Body of pancreas (tissue), 4 donors: ENCODE measurements at places on chromosomes 7 and 10. TPM values are rescaled to one million over a fixed set of nuclear protein-coding genes. Genes with fewer than 3 reads are reported as not detected.
A peak's percentile ranks its signal among the peaks of the same experiment; 100 is the strongest.

GRCh38 chr7:142880876-142881505 is 4.6 kb downstream of the TRPV6 start:
- peak; percentile 48 for DNase-seq
- H3K27me3 ChIP-seq: no peaks in the 10 kb centered on the region
- peaks cover 2% of the 10 kb centered on the region for H3K36me3 ChIP-seq
- H3K4me1 ChIP-seq: peaks cover 14% of the 10 kb centered on the region

GRCh38 chr7:87032604-87033339 is 26.7 kb downstream of the ELAPOR2 start:
- no peak overlapping the region for H3K4me3 ChIP-seq
- no peaks in the 10 kb centered on the region for H3K36me3 ChIP-seq
- H3K4me1 ChIP-seq: no peaks in the 10 kb centered on the region
- no peak for DNase-seq

GIMAP2 gene
- total RNA-seq: 3.9 TPM

DNA sequence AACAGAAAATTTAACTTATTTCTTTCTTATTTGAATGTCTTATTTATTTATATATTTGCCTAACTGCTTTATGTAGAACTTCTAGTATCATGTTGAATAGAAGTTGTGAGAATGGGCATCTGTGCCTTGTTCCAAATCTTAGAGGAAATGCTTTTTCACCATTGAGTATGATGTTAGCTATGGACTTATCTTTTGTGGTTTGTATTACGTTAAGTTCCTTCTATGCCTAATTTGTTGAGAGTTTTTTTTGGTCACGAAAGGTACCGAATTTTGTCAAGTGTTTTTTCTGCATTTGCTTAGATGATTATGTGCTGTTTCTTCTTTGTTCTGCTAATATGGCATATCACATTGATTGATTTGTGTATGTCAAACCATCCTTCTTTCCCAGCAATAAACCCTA is 161.0 kb upstream of the TRIM24 start:
- peaks cover 5% of the 10 kb centered on the region for H3K4me1 ChIP-seq
- H3K36me3 ChIP-seq: no peaks in the 10 kb centered on the region
- H3K4me3 ChIP-seq: no peak overlapping the region
- no peaks in the 10 kb centered on the region for H3K27me3 ChIP-seq
- H3K27ac ChIP-seq: no peak overlapping the region

DNA sequence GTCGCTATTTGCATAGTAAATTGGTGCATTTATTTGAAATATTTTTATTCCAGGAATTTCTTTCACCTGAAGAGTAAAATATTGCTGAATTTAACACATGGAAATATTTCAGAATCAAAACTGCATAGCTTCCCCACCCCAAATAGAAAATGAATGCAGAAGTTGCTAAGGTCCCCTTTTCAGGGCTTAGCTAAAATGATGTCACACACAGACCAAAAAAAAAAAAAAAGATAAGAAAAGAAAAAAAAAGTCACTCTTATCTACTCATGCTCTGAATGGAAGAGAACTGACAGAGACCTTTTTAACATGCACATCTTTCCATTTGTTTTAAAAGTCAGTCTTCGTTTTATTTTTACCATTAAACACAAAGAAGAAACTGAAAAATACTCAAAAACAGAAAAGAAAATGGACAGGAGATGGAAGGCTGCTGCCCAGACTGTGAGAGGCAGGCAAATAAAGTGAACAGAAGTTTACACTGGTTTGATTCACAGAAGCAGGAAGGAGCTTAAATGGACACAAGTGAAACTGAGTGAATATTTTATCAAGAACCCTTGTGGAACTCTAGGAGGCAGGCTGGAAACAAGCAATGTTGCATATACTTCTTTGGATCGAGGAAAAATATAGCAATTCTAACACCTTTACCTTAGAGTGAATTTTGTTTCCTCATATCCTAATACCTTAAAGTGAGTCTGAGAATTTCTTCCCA is 32.0 kb downstream of the PSMC2 start:
- H3K4me1 ChIP-seq: no peaks in the 10 kb centered on the region
- H3K27ac ChIP-seq: no peak overlapping the region
- H3K36me3 ChIP-seq: no peaks in the 10 kb centered on the region
- no peak overlapping the region for H3K4me3 ChIP-seq
- DNase-seq: no peak

DNA sequence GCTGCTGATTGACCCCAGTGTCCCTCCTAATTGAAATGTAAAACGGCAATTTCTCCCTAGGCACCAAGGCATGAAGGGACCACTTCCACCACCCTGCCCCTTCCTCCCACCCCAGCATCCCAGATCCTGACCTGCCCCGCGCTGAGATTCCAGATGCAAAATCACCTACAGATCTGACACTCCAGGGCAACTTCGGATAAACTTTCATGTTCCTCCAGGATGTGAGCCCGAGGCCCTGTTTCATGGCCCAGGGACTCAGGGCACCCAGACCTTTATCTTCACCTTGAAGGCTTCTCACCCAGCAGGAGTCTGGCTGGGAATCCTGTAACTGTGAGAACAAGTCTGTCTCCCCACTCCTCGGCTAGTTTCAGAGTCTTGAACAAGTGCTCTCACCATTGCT is 361.8 kb downstream of the PLXNA4 start:
- no peaks in the 10 kb centered on the region for H3K27me3 ChIP-seq
- no peak for DNase-seq

CTBP2 gene
- total RNA-seq: 32.0 TPM

DNA sequence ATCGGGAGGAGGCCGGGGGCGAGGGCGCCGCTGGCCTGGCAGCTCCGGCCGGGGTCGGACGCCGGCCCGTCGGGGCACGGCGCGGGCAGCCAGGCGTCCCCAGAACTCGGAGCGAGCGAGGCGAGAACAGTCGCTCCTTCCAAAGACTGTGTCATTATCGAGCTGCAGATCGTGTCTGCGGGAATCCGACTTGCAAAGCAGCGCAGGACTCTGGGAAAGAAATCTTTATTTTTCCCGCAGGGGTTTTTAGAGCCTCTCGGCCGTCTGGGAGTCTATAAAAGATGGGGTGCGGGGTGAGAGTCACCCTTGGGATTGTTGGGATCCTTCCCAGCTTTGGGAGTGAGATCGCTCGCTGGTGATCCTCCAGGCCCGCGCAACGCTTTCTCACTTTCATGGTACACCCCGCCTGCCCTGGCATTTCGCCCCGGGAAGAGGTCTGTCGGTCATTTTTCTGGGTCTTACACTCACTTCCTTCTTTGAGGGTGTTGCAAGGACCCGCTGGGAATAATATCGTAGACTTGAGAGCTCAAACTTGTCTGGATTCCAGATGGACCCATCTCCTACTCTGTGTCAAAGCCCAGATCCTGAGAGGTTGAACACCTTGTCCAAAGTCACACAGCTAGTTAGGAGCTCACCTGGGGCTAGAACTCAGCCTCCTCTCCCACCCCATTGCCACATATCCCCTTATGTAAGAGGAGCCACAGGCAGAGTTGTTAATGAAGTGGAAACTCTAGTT is 1.0 kb downstream of the UBTD1 start:
- peak; percentile 60 for DNase-seq
- peak overlapping the region; percentile 78 for H3K27ac ChIP-seq
- no peaks in the 10 kb centered on the region for H3K27me3 ChIP-seq

LIPK gene
- not detected for total RNA-seq

DNA sequence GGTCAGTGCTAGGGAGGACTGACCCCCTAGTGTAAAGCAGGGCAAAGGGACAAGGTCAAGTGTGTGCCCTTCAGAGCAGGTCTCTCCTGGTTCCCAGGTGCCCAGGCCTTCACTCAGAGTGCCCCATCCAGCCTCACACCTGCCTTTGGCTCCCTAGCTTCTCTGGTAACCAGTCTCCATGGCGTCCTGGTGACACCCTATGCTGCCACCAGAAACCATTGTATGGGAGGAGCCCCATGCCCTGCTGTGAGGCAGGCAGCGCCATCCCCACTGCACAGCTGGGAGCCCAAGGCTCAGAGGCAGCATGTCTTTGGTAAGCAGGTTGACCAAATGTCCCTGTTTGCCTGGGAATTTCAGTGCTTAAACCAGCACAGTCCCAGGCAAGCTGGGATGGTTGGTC is 33.1 kb upstream of the HMX3 start:
- H3K4me1 ChIP-seq: no peaks in the 10 kb centered on the region
- DNase-seq: no peak
- H3K27ac ChIP-seq: no peak overlapping the region
- no peak overlapping the region for H3K4me3 ChIP-seq
- H3K36me3 ChIP-seq: no peaks in the 10 kb centered on the region

SUN3 gene
- not detected for total RNA-seq

ETV1 gene
- total RNA-seq: 2.6 TPM

DNA sequence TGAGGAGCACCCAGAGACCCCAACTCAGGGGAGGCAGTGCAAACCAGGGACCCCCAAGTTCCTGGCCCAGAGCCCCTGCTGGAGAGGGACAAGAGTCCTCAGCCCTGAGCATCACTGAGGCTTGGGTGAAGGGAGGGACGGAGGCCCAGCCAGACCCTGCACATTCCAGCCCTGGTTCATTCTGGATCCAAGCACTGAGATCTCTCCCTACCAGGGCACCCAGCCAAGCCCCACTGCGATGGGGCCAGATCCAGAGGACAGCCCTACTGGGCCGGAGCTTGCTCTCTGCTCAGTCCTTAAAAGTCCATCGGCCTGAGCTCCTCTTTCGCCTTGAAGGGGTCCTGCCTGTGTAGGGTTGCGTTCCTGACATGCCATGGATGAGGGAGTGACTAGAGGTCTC is 40.5 kb upstream of the RABGEF1 start:
- no peaks in the 10 kb centered on the region for H3K4me1 ChIP-seq
- no peaks in the 10 kb centered on the region for H3K27me3 ChIP-seq
- no peak overlapping the region for H3K27ac ChIP-seq
- H3K4me3 ChIP-seq: no peak overlapping the region

- peaks cover 3% of the 10 kb centered on the region for H3K27me3 ChIP-seq
- no peak overlapping the region for H3K4me3 ChIP-seq
- no peak overlapping the region for H3K27ac ChIP-seq
- peak; percentile 9 for DNase-seq
Measured at GRCh38 chr10:132861116-132861691, 75.3 kb upstream of the NKX6-2 start.

DNA sequence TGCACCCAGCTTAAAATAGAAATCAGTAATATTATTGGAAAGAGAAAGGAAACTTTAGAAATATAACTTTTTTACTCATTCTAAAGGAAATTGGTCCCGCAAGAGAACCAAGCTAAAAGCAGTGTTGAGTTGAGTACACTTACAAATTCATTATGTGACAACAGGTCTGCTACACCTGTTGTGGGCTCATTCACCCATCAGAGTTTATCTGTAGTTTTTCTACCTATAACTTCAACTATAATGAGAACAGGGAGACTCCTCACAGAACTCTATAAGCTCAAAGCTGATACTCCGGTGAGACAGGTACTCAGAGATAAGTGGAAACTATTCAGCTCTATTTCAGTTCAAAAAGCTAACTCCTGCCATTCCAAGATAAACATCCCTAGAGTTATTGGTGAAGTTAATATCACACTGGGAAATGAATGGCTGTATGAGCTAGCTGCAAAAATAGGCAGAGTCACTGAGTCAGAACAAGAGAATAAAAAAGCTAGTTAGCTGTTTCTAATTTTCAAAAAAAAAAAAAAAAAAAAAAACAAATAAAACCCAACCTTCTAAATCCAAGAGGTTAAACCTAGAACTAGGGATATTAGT is 121.3 kb downstream of the PPP1R3A start:
- no peak overlapping the region for H3K27ac ChIP-seq
- no peak for DNase-seq
- H3K4me3 ChIP-seq: no peak overlapping the region
- no peaks in the 10 kb centered on the region for H3K4me1 ChIP-seq
- no peaks in the 10 kb centered on the region for H3K27me3 ChIP-seq

DNA sequence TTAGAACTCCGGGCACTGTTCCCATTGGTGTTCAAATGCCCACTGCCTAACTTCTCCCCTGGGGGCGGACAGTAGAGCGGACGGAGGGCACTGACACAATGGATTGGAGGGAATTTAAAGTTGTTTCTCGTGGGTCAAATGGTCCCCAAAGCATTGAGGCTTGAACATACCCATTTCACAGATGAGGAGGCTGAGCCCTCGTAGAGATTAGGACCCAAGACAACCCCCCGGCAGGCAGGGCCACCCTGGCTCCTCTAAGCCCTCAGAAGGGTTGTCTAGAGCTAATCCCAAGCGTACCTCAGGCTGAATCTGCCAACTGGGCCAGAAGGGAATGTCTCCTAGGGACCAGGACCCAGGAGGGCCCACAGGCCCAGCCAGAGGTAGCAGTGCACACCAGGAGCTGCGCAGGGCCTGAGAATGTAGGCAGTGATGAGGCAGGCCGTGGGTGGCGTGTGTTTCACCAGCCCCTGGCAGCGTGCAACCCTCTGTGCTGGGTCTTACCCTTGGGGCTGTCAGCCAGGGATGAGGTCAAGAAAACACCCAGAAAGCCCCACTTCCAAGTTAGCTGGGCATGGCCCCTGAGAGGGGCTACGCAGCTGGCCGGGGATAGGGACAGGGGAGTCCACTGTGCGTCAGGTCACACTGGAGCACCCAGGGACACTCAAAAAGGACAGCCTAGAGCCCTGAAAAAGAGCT is 5.8 kb downstream of the AIFM2 start:
- H3K27ac ChIP-seq: no peak overlapping the region
- peaks cover 4% of the 10 kb centered on the region for H3K4me1 ChIP-seq
- DNase-seq: no peak
- no peak overlapping the region for H3K4me3 ChIP-seq

- peak overlapping the region; percentile 99 for H3K27ac ChIP-seq
- H3K4me3 ChIP-seq: peak overlapping the region; percentile 96
- no peaks in the 10 kb centered on the region for H3K27me3 ChIP-seq
- no peaks in the 10 kb centered on the region for H3K36me3 ChIP-seq
- peak; percentile 73 for DNase-seq
Measured at GRCh38 chr7:5425507-5426225, 2.0 kb upstream of the TNRC18 start.

PTF1A gene
- total RNA-seq: 138 TPM

GRCh38 chr10:60388709-60389301 is 870 bp downstream of the ANK3 start:
- DNase-seq: no peak
- H3K4me3 ChIP-seq: no peak overlapping the region
- no peaks in the 10 kb centered on the region for H3K4me1 ChIP-seq
- H3K36me3 ChIP-seq: no peaks in the 10 kb centered on the region
- H3K27ac ChIP-seq: peak overlapping the region; percentile 49
- H3K27me3 ChIP-seq: no peaks in the 10 kb centered on the region

CPXM2 gene
- total RNA-seq: 8.2 TPM
